ENCODE measurements at places on chromosomes 11 and 22. TPM values are rescaled to one million over a fixed set of nuclear protein-coding genes. Genes with fewer than 3 reads are reported as not detected.

Gene OR8A1
- total RNA-seq: not detected

Gene SLC5A1
- total RNA-seq: not detected

Gene VSIG10L2
- not detected for total RNA-seq

Gene SMDT1
- 51.0 TPM for total RNA-seq

Gene SSTR3
- 0.23 TPM for total RNA-seq
